ENCODE measurements at places on chromosomes 5 and 9.

GRCh38 chr9:130912932-130913598 lies 16.5 kb upstream of the QRFP start:
- peak; percentile 59 for DNase-seq

- no peak for DNase-seq
Measured at GRCh38 chr5:139808481-139809330, 13.1 kb downstream of the PSD2 start.

GRCh38 chr9:127389381-127390247 lies 7.4 kb upstream of the SLC2A8 start:
- no peak for DNase-seq

- no peak for DNase-seq
Measured at GRCh38 chr5:44935262-44935661, 126.5 kb downstream of the MRPS30 start.

- DNase-seq = no peak
Measured at GRCh38 chr5:1820381-1820780, 19.2 kb downstream of the NDUFS6 start.

DNA sequence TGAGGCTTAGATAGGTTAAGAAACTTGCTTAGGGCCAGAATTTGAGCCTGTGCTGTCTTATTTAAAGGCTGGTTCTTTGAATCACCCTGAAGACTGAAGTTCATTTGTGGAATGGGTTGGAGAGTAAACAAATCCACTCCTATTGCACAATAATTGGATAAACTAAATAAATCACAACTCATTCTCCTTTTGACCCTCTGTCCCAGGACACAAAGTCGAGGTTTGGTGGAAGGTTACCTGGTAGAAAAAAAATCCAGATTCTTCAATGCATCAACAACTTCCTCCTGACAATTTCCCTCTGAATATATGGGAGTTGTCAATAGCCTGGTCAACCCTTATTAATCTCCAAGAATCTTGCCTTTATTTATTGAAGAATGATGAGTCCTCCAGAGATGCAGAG lies 28.9 kb downstream of the TBC1D2 start:
- no peak for DNase-seq

GRCh38 chr9:95574176-95574575 lies 57.4 kb upstream of the PTCH1 start:
- DNase-seq = peak; percentile 22

GRCh38 chr9:31135567-31135966 lies 1248.9 kb upstream of the ACO1 start:
- DNase-seq = no peak

DNA sequence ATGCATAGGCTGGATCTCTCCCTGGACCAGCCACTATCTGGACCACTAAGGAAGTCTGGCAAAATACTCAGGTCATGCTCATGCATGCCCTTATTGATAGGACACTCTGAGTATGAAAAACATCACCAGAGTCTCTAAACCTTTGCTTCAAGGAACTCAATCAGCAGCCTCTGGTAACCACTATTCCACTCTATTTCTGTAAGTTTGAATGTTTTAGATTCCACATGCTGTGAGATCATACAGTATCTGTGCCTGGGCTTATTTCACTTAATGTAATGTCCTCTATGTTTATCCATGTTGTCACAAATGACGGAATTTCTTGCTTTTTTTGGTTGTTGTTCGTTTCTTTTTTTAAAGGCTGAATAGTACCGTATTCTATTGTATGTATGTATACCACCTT lies 68.3 kb downstream of the TARS1 start:
- DNase-seq = no peak

- no peak for DNase-seq
Measured at GRCh38 chr5:63205976-63206375, 627.4 kb downstream of the LRRC70 start.
